ENCODE measurements at places on chromosomes 5 and 9. TPM values are rescaled to one million over a fixed set of nuclear protein-coding genes. Genes with fewer than 3 reads are reported as not detected.

Gene CCDC183
- 2.3 TPM for total RNA-seq

Gene TAF1L
- not detected for total RNA-seq

Gene FBP2
- not detected for total RNA-seq

Gene PCDHB6
- total RNA-seq: not detected

Gene NR5A1
- total RNA-seq: not detected

DNA sequence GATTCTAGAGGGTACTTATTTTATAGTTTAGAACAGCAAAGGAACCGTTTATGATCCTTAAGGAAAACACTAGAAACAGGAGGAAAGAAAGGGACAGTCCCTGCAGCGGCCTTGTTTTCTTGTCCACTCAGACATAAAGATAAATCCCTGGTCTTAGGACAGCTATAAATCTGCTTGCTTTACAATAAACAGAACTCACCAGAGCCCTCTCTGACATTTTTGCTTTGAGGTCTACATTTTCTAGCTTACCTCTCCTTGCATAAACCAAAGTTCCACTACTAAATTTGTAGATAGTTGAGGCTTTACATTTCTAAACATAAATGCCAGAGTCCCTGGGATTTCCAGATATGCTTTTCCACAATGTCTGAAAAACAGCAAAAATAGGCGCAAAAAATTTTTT is 422.5 kb downstream of the BNC2 start:
- DNase-seq: no peak

DNA sequence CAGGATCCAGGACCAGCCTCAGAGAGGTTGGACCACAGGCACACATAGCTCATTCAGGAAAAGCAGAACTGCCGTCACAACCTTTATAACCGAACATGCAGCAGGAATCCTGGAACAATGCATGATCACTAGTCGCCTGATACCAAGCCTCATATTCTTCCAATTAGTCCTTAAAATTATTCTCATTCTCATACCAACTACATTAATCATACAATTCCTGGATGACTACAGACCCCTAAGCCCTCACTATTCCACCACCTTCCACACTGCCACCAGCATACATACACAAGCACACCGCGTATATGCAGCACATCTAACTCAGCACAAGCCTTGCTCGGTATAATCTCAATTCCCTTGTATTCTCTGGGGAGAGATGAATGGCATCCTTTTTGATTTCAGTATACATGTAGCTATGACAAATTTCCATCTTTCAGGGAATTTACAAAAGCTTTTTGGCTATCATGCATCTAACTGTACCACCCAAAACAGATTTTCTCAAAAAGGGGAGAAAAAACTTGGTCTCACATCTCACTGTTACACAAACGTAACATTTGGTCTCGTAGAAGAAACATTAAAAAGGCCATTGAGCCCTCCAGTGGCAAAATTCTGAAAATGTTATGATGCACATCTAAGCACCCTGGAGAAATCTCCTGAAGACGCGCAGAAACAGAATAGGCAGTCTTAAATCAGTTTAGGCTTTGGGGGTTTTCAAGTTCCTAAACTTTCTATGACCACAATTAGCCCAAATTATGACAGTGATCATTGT is 46.2 kb downstream of the MCTP1 start:
- DNase-seq: no peak

- no peak for DNase-seq
Measured at GRCh38 chr5:171757853-171758535, 27.6 kb upstream of the SMIM23 start.

DNA sequence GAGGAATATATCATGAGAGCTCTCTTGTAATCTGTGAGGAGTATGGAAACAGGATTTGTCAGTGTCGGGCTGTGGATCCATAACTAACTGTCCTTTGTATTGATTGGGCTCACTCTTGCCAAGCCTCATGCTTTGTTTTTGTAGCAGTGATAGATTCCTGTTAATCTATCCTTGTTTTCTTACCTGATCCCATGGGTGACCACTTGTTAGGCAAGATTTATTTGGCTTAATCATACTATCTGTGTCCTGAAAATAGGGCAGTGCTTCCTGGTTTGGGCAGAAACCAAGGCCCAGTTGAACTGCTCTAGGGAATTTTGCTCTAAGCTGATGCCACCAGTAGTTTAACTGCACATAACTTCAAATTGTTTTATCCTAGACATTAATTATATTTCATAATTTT is 6.1 kb downstream of the NDFIP1 start:
- DNase-seq: no peak

DNA sequence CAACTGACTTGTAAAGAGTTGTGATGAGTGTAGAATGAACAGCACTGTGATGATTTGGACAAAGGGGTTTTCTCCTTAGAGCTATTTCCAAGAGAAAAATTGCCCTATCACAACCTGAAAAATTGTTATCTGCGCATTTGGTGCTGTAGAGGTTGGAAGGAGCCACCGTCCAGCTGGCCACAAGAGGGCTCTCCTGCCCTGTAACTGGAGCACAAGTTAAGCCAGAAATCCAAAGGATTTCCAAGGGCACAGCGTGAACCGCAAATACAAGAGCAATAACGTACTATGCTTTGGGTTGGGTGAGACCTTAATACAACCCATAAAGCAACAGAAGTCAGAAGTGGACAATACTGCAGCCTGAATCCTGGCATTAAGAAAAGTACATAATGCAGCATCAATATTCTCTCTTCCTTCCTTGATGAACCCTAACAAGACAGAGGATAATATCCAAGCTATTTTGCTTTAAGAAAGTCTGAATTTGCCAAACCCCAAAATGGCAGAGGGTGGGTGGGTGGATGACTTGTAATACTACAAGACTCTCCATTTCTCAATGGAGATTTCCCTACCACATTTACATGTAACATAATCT is 56.8 kb upstream of the SMIM32 start:
- DNase-seq: peak; percentile 9
